NCI-H1105 (cell line): ENCODE measurements at places on chromosomes 2 and 18.

DNA sequence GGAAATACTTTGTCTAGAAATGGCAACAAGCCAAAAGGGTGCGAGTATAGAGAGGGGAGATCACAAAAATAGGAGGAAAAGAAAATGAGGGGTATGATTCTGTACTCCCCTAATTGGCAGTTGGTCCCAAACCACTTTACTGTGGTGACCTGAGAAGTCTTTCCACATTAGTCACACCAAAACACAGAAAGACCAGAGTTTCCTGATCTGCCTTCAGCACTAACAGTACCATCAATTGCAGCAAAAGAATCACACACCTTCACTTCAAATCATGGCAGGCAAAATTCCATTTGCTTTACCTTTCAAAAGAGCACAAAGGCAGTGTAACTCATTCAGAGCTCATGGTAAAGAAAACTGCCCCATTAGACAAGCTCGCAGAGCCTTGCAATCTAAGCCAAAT, 86.8 kb downstream of the ALK start:
- DNase-seq: no peak

- DNase-seq: no peak
Measured at GRCh38 chr2:216477283-216478035, 21.2 kb upstream of the RPL37A start.

DNA sequence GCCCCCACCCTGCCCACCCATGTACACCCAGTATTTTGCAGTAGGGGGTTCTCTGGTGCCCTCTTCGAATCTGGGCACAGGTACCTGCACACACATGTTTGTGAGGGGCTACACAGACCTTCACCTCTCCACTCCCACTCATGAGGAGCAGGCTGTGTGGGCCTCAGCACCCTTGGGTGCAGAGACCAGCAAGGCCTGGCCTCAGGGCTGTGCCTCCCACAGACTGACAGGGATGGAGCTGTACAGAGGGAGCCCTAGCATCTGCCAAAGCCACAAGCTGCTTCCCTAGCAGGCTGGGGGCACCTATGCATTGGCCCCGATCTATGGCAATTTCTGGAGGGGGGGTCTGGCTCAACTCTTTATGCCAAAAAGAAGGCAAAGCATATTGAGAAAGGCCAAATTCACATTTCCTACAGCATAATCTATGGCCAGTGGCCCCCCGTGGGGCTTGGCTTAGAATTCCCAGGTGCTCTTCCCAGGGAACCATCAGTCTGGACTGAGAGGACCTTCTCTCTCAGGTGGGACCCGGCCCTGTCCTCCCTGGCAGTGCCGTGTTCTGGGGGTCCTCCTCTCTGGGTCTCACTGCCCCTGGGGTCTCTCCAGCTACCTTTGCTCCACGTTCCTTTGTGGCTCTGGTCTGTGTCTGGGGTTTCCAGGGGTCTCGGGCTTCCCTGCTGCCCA, 9.3 kb downstream of the PROC start:
- no peak for DNase-seq

- DNase-seq: peak; percentile 84
Measured at GRCh38 chr2:167292430-167293171, 404.3 kb downstream of the XIRP2 start.

GRCh38 chr18:46591783-46592391, 65.1 kb downstream of the LOXHD1 start:
- no peak for DNase-seq

GRCh38 chr18:75280427-75281280, 70.1 kb downstream of the TSHZ1 start:
- no peak for DNase-seq

- peak; percentile 73 for DNase-seq
Measured at GRCh38 chr2:167844714-167845530, 402.5 kb downstream of the STK39 start.

- DNase-seq: no peak
Measured at GRCh38 chr2:30968660-30969397, 161.6 kb upstream of the CAPN13 start.

DNA sequence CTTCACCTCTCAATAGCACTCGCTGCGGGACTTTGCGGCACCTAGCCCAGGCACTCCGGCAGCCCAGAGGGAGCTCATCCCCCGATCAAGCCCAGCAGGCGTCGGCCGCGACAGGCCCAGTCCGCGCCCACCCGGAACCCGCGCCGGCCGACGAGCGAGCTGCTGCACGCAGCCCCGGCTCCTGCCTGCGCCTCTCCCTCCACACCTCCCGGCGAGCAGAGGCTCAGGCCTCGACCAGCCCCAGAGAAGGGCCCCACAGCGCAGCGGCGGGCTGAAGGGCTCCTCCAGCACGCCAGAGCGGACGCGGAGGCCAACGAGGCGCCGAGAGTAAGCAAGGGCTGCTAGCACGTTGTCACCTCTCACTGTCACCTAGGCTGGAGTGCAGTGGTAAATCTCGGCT, 63.5 kb downstream of the KIAA2012 start:
- DNase-seq: no peak

GRCh38 chr2:2324565-2325101, 6.4 kb downstream of the MYT1L start:
- DNase-seq: no peak

GRCh38 chr2:101882769-101883307, 108.9 kb upstream of the IL1R2 start:
- DNase-seq: no peak

- no peak for DNase-seq
Measured at GRCh38 chr2:133660510-133660909, 92.2 kb upstream of the NCKAP5 start.

DNA sequence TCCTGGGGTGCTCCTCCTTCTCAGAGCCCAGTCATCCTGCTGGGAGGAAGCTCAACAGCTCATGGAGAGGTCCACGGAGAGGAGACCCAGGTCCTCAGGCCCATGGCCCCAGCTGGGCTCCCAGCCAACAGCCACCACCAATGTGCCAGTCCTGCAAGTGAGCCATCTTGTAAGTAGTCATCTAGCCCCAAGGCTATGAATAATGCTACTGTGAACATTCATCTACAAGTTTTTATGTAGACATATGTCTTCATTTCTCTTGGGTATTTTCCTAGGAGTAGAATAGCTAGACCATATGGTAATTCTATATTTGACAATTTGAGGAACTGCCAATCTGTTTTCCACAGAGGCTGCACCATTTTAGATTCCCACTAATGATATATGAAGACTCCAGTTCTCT, 166.1 kb downstream of the MTCL1 start:
- no peak for DNase-seq

DNA sequence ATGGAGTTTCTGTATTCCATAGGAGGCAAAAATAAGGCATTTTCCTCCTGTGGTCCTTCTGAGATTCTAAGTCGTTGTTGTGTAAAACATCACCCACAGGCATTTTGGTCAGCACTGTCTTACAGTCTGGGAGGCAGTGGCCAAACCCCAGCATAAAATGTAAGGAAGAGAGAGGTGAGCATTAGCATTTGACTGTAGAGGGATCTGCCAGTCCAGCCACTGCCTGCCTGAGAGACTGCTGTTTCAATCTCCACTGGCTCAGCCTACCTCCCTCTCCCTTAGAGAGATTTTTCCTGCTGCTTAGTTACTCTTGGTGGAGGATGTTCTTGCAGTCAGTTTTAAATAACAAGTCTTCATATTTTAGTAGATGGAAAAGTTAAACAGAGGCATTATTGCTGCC, 77.0 kb downstream of the ARHGEF33 start:
- no peak for DNase-seq

- DNase-seq: no peak
Measured at GRCh38 chr2:232210306-232210705, 168.2 kb upstream of the ALPP start.
